ENCODE measurements at places on chromosomes 6 and 20.

DNA sequence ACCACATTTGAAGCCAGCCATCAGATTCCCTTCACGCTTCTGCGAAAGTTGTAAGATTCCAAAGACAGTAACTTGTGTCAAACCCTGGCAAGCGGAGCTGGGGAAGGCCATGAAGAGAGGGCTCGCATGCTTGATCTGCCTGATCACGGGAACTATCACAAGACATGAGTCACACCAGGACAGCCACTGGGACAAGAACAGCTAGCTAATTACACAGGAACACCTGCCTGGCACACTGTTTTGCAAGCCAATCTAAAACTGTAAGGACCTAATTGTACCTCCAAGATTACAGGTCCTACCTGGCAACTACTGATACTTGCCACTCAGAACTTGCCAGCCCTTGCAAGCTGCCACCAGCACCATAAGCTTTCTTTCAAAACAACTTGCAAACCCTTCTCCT is 289.3 kb downstream of the KIF16B start:
- no peak for DNase-seq

DNA sequence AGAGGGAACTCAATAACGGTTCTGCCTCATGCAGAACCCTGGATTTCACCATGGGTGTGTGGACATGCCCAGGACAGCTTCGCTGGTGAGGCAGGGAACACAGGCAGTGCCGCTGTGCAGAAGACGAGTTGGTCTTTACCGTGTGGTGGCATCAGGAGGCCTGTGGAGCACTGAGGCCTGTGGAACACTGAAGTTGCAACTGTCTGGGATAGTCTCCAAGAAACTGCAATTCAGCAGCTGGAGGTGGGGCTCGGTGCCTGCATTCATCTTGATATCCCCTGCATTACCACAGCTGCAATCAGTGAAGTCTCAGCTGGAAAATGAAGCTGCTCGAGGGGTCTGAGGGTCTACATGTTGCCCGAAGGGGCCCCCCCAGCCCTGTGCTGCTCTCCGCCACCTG is 202.4 kb upstream of the CDH4 start:
- no peak for DNase-seq

DNA sequence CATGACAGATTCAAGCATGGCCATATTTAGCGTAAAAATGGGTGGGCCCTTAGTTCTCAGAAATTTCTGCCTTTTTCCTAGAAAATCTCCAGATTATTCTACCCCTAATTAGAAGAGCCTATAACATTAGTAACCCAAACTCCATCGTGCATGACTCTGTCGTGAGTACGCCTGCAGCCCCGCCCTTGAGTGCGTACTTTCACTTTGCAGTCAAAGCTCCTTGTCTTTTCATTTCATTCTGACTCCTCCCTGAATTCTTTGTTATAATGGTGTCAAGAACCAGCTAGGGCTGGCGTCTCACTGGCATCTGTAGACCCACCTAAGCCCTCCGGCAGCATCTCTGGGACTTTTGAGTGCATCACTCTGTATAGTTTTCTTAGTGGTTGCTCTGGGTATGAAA is 61.7 kb upstream of the NOX3 start:
- DNase-seq = no peak

DNA sequence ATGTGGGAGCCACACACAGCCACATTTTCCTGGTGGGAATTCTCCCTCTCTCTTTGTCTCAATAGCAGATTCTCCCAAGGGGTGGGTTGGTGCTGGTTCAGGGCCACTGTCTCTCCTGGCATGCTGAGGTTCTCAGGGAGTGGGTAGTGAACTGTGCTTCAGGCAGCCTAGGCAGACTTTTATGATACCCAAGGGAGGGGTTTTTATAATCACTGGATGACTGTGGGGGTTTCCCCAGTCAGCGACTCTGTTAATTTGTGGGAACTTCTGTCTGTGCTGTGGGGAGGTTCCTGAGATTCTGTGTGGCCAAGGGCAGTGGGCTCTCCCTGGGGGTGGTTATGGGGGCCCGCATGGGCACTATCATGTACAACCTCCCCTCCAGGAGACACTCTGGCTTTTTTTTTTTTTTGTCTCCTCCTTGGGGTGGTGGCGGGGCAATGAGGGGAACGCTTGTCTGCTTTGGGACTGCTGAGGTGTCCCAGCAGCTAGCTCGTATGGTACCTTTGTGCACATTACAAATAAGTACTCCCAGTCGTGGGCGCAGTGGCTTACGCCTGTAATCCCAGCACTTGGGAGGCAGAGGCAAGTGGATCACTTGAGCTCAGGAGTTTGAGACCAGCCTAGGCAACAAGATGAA is 10.0 kb downstream of the PTK7 start:
- no peak for DNase-seq

DNA sequence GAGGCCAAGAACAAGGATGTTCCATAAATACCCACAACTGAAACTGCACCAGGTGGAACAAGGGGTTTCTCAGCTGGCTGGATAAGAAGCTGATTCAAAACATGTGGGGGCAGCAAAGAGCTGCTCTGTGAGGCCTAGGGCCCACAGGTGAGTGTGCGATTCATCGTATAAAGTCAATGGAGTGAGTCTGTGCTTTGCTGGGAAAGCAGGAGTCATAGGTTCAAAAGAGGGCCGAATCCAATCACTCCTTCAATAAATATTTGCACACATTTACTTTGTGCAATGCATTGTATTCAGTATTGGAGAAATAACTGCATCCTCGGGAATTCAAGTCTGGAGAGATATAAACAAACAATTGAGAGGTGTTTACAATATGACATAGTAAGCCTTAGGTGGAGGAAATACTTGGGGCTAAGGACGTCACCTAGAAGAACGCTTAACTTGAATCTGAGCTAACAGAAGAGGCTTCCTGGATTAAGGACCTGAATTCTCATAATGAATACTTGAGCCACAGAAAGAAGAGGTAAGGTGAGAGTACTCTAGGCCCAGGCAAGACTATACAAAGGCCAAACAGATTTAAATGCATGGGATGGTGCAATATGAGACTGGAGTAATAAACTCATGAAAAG is 83.7 kb upstream of the TMEM30A start:
- no peak for DNase-seq

All from activated B cell treated with CpG ODN at 0.5 μM for 24 hours (primary cell).